ENCODE measurements at places on chromosomes 4 and X. TPM values are rescaled to one million over a fixed set of nuclear protein-coding genes. Genes with fewer than 3 reads are reported as not detected.
A peak's percentile ranks its signal among the peaks of the same experiment; 100 is the strongest.

TSC22D3 gene
- total RNA-seq: 508 TPM

INTS6L gene
- total RNA-seq: 17.3 TPM

CT45A1 gene
- total RNA-seq: not detected

GPRASP2 gene
- 21.2 TPM for total RNA-seq

FAT4 gene
- total RNA-seq: 61.8 TPM

DNAAF6 gene
- total RNA-seq: not detected

DNA sequence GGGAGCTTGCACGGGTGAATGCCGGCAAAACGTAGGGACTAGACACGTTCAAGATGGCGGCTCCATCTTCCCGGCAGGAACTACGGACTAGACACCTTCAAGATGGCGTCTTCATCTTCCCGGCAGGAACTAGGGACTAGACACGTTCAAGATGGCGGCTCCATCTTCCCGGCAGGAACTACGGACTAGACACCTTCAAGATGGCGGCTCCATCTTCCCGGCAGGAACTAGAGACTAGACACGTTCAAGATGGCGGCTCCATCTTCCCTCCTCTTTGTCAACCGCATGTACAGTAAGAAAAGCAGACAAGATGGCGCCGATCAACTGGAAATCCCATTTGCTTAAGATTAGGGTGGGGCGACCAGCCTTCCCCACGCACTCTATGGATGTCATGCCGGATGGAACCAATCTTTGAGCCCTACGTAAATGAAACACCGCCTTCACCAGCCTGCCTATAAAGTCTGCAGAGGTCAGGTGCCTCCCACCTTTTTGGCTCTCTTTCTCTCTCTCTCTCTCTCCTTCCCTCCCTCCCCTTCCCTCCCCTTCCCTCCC, 222.4 kb downstream of the CRLF2 start:
- H3K27me3 ChIP-seq: no peaks in the 10 kb centered on the region
- H3K36me3 ChIP-seq: no peaks in the 10 kb centered on the region
- H3K4me3 ChIP-seq: no peak overlapping the region
- DNase-seq: peak; percentile 48

DNA sequence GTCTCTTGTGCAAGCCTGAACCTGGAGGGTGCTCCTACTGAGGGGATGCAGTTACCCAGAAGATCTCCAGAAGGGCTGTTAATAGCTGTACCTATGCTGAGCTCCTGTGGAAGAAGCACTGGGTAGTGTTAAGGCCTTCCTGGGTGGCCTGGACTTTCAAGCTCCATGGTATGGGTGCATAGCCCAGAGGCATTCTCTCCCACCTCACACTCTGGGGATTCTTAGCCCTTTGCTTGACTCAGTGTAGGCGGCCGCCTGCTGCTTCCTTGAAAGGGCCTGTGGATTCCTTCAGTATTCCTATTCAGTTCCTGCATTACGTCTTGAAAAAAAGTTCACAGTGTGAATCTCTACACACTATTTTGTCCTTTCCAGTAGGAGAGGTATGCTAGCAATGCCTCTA, 235.7 kb upstream of the MAGEB16 start:
- no peaks in the 10 kb centered on the region for H3K36me3 ChIP-seq
- no peaks in the 10 kb centered on the region for H3K27me3 ChIP-seq
- no peak overlapping the region for H3K4me3 ChIP-seq
- H3K4me1 ChIP-seq: no peaks in the 10 kb centered on the region
- no peak overlapping the region for H3K27ac ChIP-seq
- no peak for DNase-seq

DNA sequence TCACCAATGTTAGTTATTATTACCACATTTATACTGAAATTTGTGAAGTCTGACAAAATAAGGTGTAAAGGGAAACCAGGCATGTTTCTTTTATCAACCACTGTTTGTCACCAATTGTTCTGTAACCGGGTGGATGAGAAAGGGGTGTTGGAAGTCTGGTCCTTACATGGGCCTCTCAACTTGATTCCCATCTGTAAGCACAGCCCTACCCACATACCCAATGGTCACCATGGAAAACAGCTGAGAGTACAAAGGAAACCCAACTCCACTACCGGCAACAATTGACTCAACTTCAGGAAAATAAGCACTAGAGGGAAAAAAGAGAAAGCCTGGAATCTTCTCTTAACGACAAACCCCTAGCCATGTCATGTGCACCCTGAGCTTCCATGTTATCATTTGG, 70.8 kb upstream of the PTCHD1 start:
- H3K4me3 ChIP-seq: no peak overlapping the region
- H3K36me3 ChIP-seq: no peaks in the 10 kb centered on the region
- H3K4me1 ChIP-seq: no peaks in the 10 kb centered on the region
- H3K27ac ChIP-seq: no peak overlapping the region
- no peak for DNase-seq
- no peaks in the 10 kb centered on the region for H3K27me3 ChIP-seq

GRCh38 chr4:56215141-56215783, 172.0 kb downstream of the AASDH start:
- peak overlapping the region; percentile 79 for H3K27ac ChIP-seq
- no peaks in the 10 kb centered on the region for H3K27me3 ChIP-seq
- H3K36me3 ChIP-seq: no peaks in the 10 kb centered on the region
- H3K4me1 ChIP-seq: peaks cover 16% of the 10 kb centered on the region
- DNase-seq: peak; percentile 41
- no peak overlapping the region for H3K4me3 ChIP-seq

GRCh38 chr4:65653740-65654361, 16.4 kb downstream of the EPHA5 start:
- no peaks in the 10 kb centered on the region for H3K36me3 ChIP-seq
- no peak for DNase-seq
- H3K4me1 ChIP-seq: no peaks in the 10 kb centered on the region
- no peak overlapping the region for H3K27ac ChIP-seq
- H3K4me3 ChIP-seq: no peak overlapping the region

GRCh38 chr4:25085671-25086070, 54.9 kb upstream of the LGI2 start:
- no peaks in the 10 kb centered on the region for H3K4me1 ChIP-seq
- H3K27ac ChIP-seq: no peak overlapping the region
- no peaks in the 10 kb centered on the region for H3K27me3 ChIP-seq
- H3K36me3 ChIP-seq: no peaks in the 10 kb centered on the region
- no peak overlapping the region for H3K4me3 ChIP-seq
- no peak for DNase-seq

- H3K27me3 ChIP-seq: no peaks in the 10 kb centered on the region
- H3K4me1 ChIP-seq: peaks cover 2% of the 10 kb centered on the region
- no peaks in the 10 kb centered on the region for H3K36me3 ChIP-seq
- DNase-seq: no peak
- peak overlapping the region; percentile 87 for H3K27ac ChIP-seq
- H3K4me3 ChIP-seq: no peak overlapping the region
These were observed 51.9 kb upstream of the XIAP start for GRCh38 chrX:123807835-123808416.

DNA sequence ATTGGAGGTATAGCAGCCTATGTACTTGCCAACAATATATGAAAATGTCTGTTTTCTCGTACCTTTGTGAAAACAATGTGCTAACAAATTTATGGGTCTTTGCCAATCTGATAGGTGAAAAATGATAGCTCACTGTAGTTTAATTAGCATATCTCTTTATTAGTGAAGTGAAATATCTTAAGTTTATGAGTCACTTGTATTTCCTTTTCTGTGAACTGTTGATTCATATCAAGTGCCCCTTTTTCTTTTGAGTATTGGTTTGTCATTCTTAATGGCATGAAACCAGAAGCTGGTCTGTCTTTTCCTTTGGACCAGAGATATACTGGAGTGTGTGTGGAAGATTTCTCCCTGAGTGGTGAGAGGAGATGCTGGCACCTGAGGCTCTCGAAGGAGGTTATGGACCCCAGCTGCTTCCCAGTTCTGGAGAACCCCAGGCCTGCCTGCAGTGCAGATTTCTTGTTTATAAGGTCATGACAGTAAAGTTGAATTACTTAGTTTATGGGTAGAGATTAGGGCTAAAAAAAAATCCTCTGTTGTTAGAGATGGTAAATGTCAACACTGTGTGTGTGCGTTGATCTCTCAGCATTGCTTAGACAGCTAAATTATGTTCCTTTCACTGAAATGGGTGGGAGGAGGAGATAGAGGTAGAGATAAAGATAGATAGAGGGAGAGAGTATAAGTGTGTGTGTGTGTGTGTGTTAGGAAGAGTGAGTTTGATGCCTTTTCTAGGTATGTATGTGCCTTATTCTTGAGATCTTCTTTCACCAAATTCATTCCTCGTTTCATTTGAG, 89.9 kb downstream of the REPS2 start:
- H3K4me1 ChIP-seq: no peaks in the 10 kb centered on the region
- DNase-seq: no peak
- no peaks in the 10 kb centered on the region for H3K27me3 ChIP-seq
- H3K4me3 ChIP-seq: no peak overlapping the region
- H3K27ac ChIP-seq: no peak overlapping the region
- no peaks in the 10 kb centered on the region for H3K36me3 ChIP-seq

GRCh38 chrX:84240848-84241565, 53.0 kb upstream of the RPS6KA6 start:
- no peak for DNase-seq
- no peaks in the 10 kb centered on the region for H3K36me3 ChIP-seq
- H3K27me3 ChIP-seq: no peaks in the 10 kb centered on the region
- no peak overlapping the region for H3K27ac ChIP-seq
- H3K4me3 ChIP-seq: no peak overlapping the region

All from hepatocyte (in vitro differentiated cells).